Stimulated activated CD8-positive, alpha-beta memory T cell treated with anti-CD3 and anti-CD28 coated beads, Interleukin-4, amount 100 ng/mL, for 1 hour (primary cell): ENCODE measurements at places on chromosomes 5 and 9.

GRCh38 chr9:97362777-97363545 is 48.9 kb upstream of the TDRD7 start:
- no peak for DNase-seq

DNA sequence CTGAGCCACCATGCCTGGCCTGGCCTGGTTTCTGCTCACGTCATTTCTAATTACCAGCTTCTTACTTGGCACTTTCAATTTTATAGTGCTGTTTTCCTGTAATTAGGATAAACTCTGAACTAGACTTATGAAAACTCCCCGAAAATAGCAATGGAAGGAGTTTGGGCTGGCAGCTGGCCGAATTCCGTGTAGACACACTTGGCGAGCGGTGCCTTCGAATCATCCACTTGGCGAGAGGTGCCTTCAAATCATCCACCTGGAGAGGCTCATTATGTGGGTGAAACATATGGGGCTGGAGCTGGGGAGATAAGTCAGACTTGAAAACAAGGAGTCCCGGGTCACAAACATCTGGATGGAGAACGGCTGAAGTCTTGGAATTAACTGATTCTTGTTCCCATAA is 203.7 kb downstream of the ROR2 start:
- no peak for DNase-seq

DNA sequence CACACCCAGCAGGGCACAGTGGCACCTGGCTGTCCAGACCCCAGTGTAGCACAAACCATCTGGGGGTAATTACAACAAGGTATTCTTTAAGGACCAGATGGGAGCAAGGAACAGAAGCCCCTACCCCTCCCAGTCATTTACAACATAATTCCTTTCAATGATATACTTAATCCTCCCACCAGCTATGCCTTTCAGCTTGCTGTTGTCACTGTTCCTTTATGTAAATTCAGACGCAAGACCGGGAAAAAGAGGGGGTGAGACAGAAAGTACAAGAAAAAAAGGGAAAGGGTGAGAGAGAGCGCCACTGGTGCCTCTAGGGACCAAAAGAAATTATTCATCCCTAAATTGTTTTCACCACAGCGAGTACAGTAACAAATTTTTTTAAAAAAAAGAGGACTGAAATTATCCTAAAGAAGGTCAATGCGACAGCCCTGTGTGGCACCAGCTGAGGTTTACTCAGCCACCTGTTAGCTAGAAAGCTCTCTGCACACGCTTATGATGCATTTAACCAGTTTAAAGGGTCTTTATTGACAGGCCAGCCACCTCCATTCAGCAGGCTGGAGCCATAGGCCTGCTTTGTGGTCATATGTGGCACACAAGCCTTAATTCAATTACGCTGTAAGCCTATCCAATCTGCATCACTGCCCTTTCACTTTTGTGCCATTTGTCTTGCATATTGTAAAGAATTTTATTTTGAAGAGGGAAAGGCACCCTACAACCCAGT is 210.2 kb upstream of the ISL1 start:
- no peak for DNase-seq

GRCh38 chr9:87540444-87541105 is 42.9 kb downstream of the DAPK1 start:
- no peak for DNase-seq

DNA sequence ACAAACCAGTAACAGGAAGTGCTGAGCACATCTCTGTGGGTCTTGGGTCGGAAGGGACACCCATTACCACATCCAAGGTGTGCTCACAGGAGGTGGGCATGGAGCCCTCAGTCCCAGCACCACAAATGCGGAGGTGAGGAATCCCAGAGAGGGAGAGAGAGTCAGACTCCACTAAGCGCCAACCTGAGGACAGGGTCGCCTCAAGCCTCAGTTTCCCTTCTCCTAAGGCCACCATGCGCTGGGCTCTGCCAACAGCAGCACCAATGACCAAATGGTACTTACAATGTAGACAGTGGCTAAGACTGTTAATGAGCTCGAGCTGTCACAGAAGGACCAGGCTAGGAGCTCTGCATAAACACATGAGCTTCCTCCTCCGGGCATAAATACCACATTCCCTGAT is 43.1 kb downstream of the BICD2 start:
- DNase-seq: no peak

DNA sequence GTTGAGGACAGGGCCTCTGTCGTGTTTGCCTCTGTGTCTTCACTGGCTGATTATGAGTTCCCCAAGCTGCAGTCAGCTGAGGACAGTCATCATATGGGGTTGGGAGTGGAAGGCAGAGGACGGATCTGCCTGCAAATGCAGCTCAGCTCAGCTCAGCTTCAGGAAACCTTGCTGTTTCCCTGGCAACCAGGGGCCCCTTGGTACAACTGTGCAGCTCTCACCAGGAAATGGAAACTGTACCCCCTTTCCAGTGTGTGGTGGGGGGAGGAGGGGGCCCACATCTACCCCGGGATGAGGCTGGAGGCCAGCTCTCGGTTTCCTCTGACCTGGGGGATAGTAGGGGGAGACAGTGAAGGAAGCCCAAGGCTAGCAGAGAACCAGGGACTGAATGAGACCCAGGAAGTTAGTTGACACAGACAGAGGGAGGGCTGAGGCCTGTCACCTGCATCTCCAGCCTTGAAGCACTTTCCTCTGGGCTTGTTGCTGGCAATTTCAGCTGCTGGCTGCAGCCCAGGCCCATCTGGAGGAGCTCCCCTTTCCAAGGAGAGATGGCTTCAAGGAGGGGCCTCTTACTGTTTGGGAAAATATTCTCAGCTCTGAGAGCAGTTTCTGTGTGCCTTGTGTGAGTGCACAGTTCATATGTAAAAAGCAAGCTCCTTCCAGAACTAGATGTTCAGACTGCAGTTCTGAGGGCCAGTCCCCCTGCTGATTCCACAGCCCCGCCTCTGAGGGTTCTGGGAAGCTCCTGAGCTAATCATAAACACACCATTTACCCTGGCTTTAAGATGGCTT is 6.9 kb downstream of the ANXA6 start:
- DNase-seq: peak; percentile 58

GRCh38 chr5:112411903-112412302 is 7.2 kb downstream of the EPB41L4A start:
- DNase-seq: no peak

- no peak for DNase-seq
Observed at GRCh38 chr5:53882006-53882675, 321.7 kb downstream of the NDUFS4 start.

- peak; percentile 20 for DNase-seq
Observed at GRCh38 chr9:91734371-91734981, 215.6 kb downstream of the ROR2 start.

DNA sequence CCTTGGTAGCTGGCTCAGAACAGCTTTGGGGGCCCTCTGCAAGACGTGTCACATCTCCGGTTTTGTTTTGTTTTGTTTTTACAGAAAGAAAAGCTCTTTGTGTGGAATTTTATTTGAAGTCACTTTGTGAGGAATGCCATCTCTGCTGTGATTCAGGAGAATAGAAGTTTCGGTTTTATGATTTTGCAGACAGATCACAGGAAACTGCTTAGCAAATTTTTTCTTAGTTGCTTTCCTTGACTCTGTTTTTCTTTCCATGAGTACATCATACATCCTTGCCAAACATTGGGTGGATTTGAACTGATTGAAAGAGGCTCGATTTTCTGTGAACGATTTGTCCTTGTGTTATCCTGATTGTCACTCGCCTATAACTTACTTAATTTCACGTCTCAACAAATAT is 5.1 kb downstream of the SEMA5A start:
- DNase-seq: no peak

DNA sequence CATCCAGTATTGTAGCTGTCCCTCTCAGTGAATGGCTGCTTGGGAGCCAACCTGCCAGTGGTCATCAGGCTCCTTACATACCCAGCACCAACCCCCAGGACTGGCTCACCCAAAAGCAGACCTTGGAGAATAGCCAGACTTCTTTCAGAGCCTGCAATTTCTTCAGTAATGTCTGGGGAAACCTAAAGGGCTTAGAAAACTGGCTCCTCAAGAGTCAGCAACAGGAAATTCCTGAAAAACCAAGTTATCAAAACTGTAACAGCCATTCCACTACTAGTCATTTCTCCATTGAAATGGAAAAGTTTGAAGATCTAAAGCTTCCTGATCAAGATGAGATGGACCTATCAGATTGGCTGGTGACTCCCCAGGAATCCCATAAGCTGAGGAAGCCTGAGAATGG is 12.3 kb upstream of the STING1 start:
- DNase-seq: no peak

DNA sequence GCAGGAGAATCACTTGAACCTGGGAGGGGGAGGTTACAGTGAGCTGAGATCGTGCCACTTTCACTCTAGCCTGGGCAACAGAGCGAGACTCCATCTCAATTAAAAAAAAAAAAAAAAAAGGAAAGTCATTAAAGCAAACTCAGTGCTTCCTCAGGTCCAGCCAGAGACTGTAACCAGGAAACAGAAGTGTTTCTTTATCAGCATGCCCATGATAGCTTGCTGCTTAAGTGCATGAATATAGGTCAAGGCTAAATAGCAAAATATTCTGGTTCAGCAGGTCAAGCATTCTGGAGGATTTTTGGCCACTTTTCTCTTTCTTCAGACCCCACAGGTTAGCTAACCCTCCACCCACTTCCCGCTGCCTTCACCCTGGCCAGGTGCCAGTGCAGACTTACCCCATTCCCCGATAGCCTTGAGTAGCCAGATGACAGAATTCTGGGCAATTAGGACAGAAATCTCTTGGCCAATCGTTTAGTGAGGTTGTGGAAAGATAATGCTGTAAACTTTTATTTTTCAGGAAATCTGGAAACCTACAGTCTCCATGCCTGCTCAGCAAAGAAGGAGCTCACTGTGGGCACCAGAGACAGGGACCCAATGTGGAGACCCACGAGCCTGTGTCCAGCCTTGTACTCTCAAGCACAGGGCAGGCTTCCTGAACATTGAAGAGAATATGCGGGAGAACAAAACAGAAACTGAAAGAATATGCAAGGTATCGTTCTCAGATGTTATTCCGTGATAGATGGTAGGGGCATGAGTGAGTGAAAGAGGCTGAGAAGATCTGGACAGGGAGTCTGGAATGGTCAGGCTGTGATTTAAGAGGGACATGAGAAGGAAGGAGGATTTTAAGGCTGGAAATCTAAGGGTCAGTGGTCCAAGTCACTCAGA is 4.2 kb upstream of the UGT3A2 start:
- no peak for DNase-seq

DNA sequence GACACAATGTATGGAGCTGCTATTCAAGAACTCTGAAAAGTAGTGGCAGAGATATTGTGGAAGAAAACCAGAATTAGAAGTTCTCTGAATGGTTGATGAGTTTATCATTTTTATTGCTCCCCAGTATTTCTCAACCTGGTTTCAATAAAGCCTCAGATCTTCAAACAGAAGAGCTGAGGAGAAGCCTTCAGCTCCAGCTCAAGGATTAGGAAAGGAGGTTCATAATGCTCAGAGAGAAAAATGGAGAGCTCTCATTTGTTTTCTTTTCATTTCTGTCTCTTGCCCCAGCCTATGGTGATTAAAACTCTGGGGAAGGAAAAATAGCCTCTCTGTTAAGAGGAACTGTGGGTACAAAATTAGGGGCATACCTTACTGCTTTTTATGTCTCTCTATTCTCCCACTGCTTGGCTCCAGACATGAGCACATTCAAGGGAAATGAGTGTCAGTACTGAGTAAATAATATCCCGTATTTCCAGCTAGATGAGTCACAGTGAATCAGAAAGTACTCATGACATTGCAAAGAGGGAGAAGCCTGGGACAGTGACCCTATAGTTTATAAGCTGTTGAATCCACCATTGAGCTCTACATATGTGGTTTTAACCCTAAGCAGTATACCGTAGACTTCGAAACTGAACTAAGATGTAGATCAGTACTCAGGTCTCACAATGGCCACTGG is 138.1 kb downstream of the EMB start:
- DNase-seq: no peak

GRCh38 chr9:89657765-89658164 is 53.0 kb downstream of the GADD45G start:
- no peak for DNase-seq

DNA sequence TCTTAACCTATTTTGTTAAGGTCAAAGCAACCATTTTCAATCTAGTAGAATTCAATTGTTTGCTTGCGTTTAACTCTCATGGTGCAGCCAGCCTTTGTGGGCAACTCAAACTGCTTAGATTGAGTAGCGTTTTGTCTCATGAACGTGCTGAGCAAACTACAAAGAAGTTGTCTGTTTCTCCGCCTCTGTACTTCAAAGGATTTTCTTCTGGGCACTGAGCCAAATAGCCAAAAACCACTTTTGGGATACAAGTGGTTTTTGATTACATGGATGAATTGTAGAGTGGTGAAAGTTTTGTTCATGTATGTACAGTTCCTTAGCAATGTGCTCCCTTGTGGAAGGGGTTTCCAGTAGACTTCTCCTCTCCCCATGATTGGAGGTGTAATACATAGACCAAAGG is 122.9 kb downstream of the CFAP90 start:
- no peak for DNase-seq

DNA sequence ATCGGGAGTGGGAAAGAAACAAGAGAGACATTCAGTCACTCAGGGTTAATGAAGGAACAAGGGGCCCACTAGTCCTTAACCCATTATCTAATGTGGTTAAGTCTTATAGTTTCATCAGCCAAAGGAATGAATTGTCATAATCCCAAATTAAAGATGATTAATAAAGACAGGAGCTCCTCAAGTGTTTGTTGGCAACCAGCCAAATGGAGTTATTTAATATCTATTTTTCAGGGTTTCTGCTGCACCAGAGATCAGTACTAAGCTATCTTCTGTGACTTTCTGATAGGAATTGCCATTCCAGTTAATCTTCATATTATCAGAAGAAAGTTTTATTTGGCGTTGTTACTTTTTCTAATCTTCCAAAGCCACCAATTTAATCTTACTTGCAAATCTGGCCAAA is 34.0 kb upstream of the FCHO2 start:
- no peak for DNase-seq

- DNase-seq: no peak
Observed at GRCh38 chr5:124507688-124508087, 238.8 kb downstream of the ZNF608 start.

DNA sequence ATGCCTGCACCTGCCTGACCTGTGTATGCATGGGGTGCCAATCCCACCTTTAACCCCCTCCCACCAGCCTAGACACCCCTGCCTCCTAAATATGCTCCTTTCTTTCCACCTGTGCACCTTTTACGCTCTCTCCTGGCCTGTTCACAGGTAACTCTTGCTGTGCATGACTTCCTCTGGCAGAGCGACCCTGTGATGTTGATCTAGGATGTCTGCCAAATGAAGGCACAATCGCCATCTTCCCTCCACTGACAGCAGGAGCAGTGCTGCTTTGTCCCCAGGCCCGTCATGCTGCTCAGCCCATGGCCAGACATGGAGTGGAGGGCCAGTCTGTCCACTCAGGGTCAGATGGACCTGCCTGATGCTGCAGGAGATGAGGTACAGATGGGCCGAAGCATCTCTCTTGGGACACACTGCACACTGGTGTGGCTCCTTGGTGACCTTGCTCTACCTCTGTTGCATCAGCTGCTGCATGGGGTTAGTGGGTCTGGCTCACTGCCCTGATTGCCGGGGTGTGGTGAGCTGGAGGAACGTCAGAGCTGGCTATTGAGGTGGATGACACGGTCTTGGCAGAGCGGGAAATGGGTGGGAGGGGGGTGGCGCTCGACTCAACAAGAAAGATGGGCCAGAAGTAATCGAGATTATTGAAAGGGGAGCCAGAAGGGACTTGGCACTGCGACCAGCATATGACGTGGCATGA is 101.7 kb upstream of the PITX1 start:
- DNase-seq: no peak
